ENCODE measurements at places on chromosomes 1 and 21.

DNA sequence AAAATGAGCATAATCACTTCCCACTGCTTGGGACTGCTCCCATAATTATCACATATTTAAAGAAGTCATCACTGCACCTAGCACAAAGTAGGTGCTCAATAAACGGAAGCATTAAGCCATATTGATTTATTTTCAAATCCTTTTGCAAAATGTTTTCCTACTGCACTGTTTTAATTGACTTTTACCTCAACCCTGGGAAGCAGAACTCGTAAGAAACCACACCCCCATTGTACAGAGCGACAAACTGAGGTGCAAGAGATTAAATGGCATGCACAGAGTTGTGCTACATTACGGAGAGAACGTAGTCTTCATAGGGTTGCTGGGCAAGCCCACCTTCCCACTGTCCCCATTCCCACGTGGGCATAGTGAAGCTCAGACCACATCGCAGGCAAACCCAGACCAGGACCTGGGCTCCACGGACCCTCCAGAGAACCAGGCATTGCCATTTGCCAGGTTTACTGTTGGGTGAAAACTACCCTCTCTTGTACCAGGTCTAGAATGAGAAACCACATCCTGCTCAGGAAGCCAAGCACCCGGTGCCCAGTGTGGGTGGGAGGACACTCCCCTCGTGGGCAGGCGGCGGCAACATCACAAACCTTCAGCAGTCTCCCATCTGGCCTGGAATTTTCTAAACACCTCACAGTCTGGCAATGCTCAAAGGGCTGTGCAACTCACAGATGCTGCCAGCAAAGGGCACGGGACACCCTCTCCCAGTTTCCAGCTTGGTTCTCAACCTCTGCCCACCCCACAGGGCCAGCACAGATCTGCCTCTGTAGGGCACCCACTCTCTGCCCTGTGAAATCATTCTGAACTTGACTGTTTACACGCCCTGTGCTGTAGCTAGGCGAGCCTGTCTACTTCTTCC lies 8.2 kb downstream of the IFFO2 start:
- DNase-seq = no peak

- no peak for DNase-seq
Observed at GRCh38 chr1:109396871-109397580, 692 bp downstream of the SORT1 start.

GRCh38 chr1:110515891-110516290 lies 3.1 kb downstream of the KCNA10 start:
- no peak for DNase-seq

DNA sequence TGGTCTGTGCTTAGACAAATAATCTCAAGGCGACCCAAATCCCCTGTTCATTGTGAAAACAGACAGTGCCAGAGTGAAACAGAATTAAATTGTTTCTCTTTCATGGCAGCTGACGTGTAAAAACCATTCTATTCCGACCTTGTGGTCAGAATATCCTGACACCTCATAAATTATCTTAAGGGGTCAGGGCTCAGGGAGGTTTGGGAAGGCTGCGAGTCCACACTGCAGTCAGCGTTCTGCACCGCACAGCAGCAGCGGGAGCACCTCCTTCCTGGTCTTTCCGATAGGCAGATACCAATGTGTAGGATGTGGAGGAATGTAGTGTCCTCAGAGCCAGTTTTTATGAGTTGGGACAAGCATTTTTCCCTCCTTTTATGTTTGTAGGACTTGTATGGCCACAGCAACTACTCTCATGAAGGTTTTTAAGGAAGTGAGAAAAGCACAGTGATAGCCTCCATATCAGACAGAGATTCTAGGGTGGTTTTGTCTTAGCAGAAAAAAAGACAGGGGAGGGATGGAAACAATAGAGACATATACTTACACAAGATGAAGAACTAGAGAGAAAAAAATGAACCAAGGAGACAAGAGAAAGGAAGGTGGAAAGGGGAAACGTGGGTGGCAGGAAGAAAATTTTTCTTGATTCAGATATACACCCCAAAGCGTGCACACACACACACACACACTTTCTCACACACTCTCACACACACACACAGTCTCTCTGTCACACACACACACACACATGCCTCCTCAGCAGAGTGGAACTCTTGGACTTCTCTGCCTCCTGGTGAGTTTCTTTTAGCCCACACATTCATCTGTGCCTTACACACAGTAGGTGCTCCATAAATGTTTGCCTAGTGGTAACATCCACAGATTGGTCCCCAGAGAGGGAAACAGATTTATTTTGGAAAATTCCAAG lies 68.6 kb downstream of the NTMT2 start:
- no peak for DNase-seq

DNA sequence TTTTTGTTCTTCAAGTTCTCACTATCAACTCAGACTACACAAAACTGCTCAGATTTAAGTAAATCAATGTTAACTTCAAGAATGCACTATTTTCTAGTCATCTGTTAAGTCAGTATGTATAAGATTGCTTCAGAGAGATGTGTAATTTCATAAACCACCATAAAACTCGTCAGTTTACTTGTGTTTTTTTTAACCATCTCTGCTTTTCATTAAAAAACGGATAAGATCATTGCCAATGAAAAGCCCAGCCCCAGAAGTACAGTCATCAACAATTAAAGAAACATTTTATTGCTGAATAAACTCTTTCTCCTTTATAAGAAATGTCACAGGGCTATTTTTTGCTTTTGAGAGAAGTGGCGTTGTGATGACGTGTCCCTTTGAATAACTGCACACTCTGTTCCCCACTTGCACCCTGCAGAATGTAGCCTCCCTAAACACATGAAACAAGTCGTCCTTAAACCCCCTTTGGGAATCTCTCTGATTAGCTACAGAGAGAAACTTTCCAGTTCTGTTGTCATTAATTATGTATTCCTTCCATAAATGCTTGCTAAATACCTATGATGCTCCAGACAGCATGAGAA lies 202.7 kb upstream of the FOXD3 start:
- DNase-seq = no peak

- DNase-seq = no peak
Observed at GRCh38 chr1:66575739-66576138, 41.8 kb downstream of the SGIP1 start.
